ENCODE measurements at places on chromosomes 11 and 22.
A peak's percentile ranks its signal among the peaks of the same experiment; 100 is the strongest.

DNA sequence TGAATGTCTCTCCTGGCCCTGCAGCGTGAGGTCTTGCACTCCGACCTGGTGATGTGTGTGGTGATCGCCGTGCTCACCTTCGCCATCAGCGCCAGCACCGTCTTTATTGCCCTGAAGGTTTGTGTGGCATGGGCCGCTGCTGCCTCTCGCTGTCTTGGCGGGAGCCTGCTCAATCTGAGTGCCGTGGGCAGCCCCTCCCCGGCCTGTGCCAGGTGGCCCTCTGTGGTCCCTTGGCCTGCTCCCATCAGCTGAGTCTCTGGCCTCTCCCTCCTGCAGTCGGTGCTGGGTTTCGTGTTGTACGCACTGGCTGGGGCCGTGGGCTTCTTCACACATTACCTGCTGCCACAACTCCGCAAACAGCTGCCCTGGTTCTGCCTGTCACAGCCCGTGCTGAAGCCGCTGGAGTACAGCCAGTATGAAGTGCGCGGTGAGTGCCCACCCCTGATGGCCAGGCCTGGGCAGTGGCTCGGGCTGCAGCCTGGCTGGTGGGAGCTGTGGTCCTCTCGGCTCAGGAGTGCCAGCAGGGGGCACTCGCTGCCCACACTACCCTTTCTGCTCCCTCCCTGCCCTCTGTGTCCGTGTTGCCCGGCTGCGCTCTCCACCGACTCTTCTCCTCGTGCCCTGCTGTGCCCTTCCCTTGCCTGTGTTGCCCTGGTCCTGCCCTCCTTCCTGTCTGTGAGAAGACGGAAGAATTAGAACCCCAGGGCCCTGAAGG lies 10.2 kb downstream of the PCNX3 start:
- no peaks in the 10 kb centered on the region for H3K36me3 ChIP-seq
- DNase-seq: peak; percentile 34
- H3K27me3 ChIP-seq: no peaks in the 10 kb centered on the region
- peaks cover 13% of the 10 kb centered on the region for H3K4me1 ChIP-seq
- no peak overlapping the region for H3K4me3 ChIP-seq

- DNase-seq: no peak
- peaks cover 7% of the 10 kb centered on the region for H3K36me3 ChIP-seq
- peaks cover 61% of the 10 kb centered on the region for H3K27me3 ChIP-seq
- no peak overlapping the region for H3K4me3 ChIP-seq
- no peak overlapping the region for H3K27ac ChIP-seq
- H3K4me1 ChIP-seq: peaks cover 14% of the 10 kb centered on the region
These were observed 2.6 kb upstream of the RAB3IL1 start for GRCh38 chr11:61919705-61920631.

- no peak overlapping the region for H3K4me3 ChIP-seq
- no peaks in the 10 kb centered on the region for H3K27me3 ChIP-seq
- no peak for DNase-seq
- no peak overlapping the region for H3K27ac ChIP-seq
- H3K36me3 ChIP-seq: no peaks in the 10 kb centered on the region
- no peaks in the 10 kb centered on the region for H3K4me1 ChIP-seq
These were observed 112.6 kb downstream of the LUZP2 start for GRCh38 chr11:24609192-24610119.

DNA sequence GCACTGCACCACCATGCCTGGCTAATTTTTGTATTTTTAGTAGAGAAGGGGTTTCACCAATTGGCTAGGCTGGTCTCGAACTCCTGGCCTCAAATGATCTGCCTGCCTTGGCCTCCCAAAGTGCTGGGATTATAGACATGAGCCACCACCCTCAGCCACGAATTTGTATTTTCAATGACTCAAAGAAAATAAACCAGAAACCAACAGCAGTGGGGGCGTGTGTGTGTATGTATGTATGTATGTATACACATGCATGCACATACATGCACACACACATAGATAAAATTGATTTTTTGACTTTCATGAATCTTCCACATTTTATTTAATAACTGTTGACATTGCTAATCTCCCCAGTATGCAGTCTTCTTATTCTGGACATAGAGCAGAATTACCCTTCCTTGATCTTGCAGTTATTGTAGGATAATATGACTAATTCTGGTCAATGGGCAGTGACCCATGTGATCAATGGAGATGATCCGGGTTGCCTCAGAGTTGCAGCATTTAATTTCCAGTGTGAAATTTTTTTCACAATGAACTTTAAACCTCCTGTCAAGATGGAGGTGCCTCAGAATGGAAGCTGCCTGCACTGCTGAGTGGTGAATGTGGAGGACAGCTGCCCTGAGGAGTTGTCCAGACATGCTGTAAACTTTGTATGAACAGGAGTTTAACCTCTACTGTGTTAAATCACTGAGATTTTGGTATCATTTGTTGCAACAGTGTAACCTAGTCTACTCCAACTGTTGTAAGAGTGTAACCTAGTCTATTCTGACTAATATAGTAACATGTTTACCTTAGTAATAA lies 12.8 kb upstream of the PTPN5 start:
- no peak for DNase-seq
- peaks cover 7% of the 10 kb centered on the region for H3K4me1 ChIP-seq
- H3K4me3 ChIP-seq: no peak overlapping the region

All from T-helper 17 cell (primary cell).